Omental fat pad (tissue), 4 donors: ENCODE measurements at places on chromosomes 2 and 18.

DNA sequence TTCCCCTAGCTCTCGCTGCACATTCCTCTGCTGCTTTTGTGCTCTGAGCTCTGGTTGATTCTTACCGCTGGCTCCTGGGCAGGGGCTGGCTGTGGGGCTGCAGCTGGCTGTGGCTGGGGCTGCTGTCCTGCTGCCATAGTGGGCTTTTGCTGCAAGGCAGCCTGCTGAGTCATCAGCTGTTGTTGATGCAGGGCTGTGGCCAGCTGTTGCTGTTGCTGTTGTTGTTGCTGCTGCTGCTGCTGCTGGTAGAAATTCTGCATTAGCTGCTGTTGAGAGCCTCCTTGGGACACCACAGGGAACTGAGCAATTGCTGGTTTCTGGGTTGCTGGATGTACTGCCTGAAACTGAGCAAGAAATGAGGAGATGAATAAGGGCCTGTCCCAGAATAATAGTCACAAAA is 77.2 kb upstream of the NFU1 start:
- no peak for DNase-seq

- DNase-seq = no peak
Measured at GRCh38 chr18:29811519-29811918, 1231.0 kb downstream of the DSC3 start.

DNA sequence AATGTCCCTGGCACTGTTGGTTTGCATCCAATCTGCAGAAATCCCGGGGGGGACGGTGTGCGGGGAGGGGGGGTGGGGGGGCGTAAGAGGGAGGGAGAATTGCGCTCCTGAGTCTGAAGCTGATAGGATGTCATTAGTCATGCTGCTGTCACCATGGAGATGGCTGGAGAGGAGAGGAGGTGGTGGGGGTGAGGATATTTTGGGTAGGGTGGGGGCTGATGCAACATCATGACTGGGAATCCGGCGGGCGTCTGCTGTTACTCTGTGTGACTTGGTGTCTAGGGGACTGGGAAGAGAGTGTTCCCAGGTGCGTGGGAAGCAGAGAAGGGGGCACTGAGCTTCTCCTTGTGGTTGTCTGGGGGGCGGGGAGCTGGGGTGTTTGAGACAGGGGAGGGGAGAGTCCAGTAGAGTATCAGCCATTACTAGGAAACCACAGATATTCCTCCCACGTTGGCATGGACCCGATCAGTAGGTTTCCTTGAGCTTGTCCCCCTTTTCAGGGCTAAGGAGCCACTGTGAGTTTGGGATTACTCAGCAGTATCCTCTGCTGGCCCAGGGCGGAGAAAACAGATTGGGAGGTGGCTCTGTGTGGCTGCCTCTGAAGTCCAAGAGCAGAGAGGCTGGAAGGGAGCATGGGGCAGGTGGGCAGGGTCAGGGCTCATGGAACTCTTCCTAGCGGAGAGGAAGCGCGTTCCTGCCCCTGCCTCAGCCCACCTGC is 18.9 kb downstream of the TET3 start:
- DNase-seq = no peak

GRCh38 chr18:37965572-37965970 is 400.0 kb upstream of the CELF4 start:
- DNase-seq = no peak

DNA sequence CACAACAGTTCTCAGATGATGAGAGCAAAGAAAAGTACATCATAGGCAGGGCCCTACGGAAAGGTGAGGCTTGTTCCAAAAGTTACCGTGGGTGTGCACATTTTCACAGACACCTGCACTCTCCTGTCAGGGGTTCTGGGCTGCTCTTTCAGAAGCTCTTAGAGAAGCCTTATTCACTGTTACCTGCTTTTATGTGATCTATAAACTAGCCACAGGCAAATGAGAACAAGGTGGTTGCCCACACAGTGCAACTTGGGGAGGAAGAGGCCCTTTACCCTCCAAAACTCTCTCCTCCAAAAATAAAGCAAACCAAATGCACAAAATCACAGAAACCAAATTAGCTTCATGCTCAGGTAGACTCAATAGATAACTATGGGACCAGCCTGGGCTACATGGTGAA is 11.1 kb upstream of the CUL3 start:
- DNase-seq = no peak

DNA sequence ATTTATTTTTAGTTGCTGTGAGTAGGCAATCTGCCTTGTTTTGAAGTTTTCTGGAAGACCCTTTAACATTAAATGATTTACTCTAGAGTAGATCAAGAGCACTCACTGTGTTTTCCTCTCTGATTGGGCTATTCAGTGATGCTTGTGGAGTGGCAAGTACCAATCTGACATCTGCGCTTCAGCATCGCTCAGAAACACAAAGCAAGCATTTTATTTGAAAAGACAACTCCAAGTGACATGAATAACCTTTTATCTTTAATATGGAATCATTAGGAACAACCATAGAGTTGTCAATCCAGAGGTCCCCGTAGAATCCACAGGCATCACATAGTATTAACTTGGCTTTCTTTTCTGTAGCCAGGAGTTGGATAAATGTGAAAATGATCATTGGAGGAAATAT is 114.7 kb downstream of the CPS1 start:
- no peak for DNase-seq

DNA sequence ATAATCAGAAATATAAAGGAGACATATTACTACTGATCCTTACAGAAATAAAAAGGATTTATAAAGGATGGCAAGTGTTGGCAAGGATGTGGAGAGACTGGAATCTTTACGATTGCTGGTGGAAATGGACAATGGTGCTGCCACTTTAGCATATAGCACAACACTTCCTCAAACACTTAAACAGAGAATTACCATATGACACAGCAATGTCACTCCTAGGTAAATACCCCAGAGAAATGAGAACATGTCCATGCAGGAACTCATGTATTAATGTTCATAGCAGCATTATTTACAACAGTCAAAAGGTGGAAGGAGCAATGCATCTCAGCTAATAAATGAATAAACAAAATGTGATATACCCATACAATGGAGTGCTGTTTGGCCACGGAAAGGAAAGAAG is 137.5 kb downstream of the NDUFA10 start:
- no peak for DNase-seq

GRCh38 chr2:222034058-222034457 is 264.7 kb downstream of the PAX3 start:
- no peak for DNase-seq

- DNase-seq = no peak
Measured at GRCh38 chr2:145303536-145303935, 783.6 kb upstream of the ZEB2 start.

- DNase-seq = peak; percentile 71
Measured at GRCh38 chr2:27217173-27218121, at the start of gene CAD. Gene CAD, plus strand, starts transcription at chr2:27217369. Its CDS starts 183 bp downstream, at chr2:27217552.

DNA sequence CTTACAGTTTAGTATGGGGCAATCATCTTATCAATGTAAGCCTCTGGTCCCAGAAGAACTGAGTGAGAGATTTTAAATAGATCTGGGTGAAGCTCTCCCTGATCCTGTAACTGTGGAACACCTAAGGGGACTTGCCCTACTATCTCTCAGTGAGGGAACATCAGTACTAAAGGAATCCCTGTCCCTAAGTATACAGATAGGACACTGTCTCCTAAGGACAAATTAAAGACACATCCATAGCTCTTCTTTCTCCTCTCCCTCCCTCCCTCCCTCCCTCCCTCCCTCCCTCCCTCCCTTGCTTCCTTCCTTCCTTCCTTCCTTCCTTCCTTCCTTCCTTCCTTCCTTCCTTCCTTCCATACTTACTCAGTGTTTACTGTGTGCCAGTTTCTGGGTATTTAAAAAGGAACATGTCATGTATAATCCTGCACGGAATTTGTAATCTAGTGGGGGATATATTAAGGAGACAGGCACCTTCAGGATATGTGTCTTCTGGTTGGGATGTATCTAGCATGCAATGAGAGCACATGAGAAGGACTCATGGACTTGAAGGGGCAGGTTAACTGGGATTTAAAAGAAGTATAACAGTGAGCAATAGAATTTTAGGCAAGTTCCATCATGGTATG is 222.2 kb upstream of the ATP5MC3 start:
- no peak for DNase-seq

DNA sequence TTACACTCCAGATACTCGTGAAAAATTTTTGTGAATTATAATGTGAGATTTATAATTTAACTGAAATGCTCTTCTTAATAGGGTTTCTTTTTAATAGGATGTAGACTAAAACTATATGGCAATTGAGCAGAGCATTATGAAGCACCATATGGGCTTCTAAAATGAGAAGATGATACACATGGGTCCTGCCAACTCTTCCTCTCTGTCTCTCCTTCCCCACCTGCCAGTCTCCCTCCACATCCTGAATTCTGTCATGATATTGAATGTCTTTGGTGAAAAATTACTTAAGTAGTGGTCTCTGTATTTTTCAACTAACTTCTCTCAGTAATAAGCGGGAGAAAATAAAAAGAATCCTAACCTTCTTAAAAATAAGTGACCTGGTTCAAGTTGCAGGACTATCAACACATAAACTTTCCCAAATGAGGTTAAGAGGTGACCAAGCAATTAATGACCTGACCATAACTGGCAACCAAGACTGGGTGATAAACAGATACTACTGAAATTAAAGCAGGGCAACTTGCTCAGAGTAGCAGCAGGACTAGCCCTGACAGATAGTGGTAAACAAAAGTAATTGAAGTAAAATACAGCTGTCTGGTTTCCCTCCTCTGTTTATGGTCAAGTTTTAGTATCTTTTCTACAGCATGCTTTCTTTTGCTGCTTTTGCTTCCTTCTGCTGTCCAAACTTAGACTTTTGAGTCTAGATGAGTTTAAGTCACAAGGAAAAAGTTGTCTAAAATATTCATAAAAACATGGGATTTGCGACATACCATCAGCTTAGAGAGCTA is 117.1 kb upstream of the PDE1A start:
- no peak for DNase-seq

DNA sequence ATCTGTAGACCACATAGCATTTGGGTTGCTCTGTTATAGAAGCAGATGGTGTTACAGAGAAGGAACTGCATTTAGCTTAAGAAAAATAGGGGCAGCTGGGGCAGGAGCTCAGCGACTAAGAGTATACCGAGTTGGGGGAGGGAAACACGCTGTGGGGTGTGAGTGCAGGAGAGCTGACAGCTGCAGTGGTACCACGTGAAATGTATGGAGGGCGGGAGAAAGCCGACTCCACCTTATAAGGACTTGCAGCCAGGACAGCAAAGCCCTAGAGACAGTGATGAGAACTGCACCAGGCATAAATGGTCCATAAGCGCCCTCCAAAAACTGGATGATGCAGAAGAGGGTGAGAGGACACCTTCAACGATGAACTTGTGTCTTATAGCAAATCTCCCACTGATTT is 237.6 kb downstream of the PRKCE start:
- DNase-seq = no peak

DNA sequence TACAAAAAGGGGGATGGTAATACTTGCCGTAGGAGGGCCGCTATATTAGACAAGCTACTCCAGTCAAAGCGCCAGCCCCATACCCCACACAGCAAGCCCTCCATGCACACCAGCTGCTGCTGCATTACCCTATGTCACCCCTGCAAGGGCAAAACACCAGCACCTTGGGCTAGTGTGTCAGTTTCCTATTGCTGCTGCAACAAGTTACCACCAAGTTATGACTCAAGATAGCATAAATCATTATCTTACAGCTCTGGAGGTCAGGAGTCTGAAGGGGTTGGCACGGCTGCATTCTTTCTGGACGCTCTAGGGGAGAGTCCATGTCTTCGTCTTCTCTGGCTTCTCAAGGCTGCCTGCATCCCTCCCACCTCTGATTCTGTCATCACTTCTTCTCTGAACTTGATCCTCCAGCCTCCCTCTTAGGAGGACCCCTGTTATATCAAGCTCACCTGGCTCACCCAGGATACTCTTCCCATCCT is 88.6 kb upstream of the ACAA2 start:
- no peak for DNase-seq

DNA sequence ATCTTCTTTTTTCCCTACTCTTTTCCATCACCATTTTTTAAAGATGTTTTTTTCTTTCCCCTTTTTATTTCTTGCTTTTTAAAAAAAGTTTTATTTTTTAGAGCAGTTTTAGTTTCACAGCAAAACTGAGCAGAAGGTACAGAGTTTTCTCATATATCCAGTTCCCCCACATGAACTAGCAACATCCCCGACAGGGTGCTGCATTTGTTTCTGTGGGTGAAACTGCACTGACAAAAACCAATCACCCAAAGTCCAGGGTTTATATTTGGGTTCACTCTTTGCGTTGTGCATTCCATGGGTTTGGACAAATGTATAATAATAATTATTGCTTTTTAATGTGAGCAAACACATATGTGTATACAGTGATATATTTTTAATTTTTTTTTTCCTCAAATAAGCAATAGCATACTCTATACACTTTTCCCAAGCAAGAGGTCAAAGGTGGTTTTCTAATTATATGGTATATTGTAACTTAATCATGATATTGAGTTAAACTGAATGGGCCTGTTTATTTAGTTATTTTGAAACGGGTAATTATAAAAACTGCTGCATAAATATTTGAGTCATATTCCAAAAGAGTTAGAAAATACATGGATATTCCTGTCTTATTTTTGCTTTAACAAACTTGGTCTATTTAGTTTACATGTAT is 50.3 kb downstream of the NCK2 start:
- no peak for DNase-seq

DNA sequence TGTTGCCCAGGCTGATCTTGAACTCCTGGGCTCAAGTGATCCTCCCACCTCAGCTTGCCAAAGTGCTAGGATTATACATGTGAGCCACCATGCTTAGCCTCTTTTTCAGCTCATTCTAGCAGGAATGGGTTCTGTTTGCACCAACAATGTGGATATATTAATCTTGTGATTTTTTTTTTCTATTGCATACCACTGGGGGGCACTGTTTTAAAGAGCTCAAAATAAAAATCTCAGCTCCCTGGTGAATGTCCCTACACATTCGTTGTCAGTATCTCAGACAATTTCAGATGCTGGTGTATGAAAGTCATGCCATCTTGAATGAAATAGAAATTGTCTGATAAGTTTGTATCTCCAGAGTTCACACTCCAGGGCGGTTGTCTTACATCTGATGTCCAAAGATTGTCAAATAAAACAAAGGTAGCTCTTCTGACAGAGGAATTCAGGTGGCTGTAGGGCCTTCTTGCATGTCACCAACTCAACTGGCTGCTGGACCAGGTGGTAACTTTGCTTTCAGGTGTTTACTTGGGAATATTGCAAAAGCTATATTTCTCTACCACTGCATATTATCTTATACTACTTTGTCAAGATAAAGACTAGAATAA is 3.1 kb upstream of the MATN3 start:
- DNase-seq = no peak

GRCh38 chr2:144939590-144939989 is 419.7 kb upstream of the ZEB2 start:
- DNase-seq = no peak

DNA sequence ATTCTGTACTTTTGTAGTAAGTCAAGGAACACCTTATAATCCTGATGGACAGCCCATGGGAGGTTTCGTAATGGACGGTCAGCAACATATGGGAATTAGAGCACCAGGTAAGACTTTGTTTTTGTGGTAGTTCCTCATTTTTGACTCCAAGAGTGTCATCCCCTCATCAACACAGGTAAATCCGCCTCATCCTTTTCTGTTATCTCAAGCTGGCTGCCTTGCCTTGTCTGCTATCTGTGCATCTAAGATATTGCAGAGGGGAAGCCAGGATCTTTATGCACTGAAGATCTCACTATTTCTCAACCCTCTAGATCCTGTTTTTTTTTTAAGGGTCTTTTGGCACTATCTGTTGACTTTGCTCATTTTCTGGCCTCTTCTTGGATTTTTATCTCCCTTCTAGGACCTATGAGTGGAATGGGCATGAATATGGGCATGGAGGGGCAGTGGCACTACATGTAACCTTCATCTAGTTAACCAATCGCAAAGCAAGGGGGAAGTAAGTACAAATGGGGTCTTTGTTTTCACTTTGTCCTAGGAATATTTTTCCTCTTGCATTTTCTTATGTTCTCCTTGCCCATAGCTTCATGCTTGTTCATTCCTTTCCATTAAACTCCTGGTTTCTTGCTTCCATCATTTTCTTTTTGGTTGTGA is 133.8 kb downstream of the MEIS1 start:
- DNase-seq = no peak
